Left ventricle myocardium superior (tissue), 1 donor: ENCODE measurements at places on chromosomes 1 and 21.

- no peak for DNase-seq
These were observed 5.2 kb upstream of the ARID1A start for GRCh38 chr1:26690576-26691031.

DNA sequence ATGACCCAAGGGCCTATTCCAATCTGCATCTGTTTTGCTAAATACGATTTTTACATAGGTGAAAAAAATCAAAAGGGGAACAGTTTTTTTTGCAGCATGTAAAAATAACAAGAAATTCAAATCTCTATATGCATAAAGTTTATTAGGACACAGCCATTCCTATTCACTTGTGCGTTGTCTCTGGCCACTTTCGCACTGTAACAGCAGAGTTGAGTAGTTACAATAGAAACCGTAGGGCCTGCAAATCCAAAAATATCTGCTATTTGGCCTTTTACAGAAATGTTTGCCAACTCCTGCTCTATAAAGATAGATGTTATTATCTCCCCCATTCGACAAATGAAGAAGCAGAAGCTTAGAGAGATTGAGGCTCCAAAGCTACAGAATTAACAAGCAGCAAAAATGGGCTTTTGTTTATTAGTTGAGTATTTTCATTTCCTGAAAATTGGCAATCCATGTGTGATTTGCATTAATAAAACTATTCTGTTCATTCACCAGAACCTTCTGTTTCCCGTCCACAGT lies 5.5 kb downstream of the DYNLT5 start:
- no peak for DNase-seq

GRCh38 chr1:48931506-48932192 lies 155.0 kb upstream of the BEND5 start:
- DNase-seq: no peak

DNA sequence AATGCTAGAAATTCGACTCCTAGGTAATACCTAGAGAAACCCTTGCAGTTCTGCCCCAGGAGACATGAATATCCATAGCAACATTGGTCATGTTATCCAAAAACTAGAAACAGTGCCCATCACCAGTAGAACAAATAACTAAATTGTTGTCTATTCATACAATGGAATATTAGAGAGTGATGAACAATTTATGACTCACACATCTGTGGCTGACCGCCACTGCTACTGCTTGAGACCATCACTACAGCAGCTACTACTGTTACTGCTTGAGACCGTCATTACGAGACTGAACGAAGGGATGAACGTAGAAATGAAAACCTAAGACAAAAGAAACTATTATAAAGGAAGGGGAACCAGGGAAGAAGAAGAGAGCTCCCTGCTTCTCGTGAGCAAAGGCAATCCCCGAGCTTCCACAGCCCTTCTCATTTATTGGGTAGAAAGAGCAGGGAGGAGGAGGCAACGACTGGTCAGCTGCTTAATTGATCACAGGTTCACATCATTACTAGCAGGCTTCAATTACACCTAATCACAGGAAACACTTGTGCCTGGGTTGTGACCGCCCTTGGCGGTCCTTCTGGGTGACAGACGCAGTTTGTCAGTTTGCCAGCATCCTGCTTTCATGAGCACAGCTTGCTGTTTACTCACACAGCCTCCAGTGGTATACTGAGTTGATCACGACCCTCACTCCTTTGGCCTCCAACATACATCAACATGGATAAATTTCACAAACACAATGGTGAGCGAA lies 14.1 kb upstream of the PADI4 start:
- no peak for DNase-seq

DNA sequence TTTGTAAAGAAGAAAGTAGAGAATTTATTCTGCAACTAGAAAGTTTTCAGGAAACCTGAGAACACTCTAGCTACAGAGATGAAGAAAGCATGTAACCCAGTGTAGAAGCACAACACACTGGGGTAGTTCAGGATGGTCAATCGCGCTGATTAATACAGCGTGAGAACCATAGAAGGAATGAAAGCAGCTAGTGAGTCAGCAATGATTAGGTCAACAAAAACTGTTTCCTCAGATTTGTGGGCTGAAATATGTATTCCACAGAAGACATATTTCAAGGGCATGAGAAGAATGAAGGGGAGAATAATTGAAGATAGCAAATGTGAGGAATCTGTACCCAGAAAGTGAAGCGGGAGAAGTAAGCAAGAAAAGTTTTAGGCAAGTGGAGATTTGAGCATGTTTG lies 97.8 kb upstream of the ADGRL2 start:
- DNase-seq: no peak

- no peak for DNase-seq
These were observed 29.2 kb upstream of the KIF1B start for GRCh38 chr1:10181154-10181553.

DNA sequence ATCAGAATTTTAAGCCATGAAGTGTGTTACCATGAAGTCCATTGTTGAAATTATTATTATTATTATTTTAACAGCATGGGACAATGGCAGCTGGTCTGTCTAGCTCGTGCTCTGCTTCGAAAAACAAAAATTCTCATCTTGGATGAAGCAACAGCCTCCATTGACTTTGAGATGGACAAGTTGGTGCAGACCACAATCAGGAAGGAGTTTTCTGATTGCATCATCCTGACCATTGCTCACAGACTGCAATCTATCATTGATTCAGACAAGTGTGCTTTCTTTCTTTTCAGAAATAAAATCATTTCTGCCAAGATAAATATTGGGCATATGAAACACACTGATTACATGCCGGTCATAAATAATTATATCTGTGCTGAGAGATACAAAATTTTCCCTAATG lies 21.0 kb downstream of the HSPA13 start:
- no peak for DNase-seq

DNA sequence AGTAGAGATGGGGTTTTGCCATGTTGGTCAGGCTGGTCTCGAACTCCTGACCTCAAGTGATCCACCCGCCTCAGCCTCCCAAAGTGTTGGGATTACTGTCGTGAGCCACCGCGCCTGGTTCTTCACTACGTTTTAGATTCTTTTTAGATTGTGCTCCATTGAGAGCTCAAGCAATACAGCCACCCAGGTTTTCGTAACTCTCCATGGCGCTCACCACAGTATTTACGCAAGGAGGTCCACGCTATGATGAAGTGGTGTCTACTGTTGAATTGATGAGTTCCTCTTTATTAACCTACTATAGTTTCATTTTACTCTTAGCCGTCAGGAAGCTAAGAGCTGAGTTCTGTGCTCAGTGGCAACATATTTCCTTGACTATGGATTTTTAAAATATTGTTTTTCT lies 1.8 kb upstream of the KIF1B start:
- no peak for DNase-seq

DNA sequence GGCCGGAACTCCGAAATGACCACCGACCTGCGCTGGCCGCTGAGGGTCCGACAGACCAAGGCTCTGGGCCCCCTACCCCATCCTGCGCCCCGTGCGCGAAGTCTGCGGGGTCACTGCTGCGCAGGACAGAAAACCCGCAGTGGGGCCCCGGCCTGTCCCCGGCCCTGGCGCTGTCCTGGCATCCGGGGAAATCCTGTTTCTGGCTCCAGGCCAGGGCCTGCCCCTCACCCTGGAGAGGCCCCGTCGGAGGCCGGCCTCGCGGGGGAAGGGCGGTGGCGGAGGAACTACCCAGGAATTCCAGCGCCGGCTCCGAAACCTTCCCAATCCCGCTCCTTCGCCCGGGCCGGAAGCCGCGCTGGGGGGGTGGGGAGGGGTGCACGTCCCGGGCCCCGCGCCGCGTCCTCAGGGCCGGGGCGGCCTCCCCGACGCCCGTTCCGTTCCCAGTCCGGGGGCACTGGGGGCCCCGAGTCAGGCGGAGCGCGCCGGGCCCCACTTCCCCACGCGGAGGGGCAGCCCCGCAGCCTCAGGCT lies 77.0 kb downstream of the MORN1 start:
- DNase-seq: peak; percentile 81
